ENCODE measurements at places on chromosomes 2 and 18. TPM values are rescaled to one million over a fixed set of nuclear protein-coding genes. Genes with fewer than 3 reads are reported as not detected.

DNA sequence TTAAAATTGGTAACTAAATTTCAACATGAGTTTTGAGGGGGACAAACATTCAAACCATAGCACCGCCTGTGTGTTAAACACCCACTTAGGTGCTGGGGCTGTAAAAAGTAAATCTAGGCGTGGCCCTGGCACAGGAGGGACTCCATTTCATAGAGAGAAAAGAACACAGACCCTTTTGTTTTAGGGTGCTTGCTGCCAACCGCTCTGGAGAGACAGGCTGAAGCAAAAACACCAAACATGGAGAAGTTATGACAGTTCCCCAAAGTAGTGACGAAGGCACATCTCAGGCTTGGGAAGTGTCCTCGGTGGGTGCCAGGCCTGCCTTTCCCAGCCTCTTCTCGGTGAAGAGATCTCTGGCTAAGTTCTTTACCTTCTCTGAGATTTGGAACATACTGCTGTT lies 5.1 kb downstream of the ACTG2 start:
- H3K36me3 ChIP-seq: no peaks in the 10 kb centered on the region
- no peak overlapping the region for H3K27ac ChIP-seq
- no peak overlapping the region for H3K4me3 ChIP-seq

ITGB1BP1 gene
- total RNA-seq: 31.3 TPM

DNA sequence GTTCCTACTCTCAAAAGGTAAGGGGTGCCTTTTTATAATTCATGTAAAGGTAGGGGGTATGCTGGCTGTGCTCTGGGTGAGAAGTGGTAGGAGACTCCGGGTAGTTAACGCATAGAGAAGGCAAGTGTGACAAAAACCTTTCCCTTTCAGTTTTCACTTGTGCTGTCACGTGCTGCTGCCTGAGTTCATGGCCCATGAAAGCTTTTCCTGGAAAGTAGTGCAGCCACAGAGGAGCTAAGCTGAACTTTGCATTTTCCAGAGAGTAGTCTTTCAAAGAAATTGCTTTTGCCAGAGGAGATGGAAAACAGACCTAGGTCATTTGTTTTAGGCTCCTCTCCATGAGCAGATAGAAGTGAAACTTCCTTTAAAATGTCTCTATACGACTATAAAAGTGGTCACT lies 44.7 kb downstream of the THSD7B start:
- no peaks in the 10 kb centered on the region for H3K27me3 ChIP-seq
- DNase-seq: no peak
- H3K36me3 ChIP-seq: no peaks in the 10 kb centered on the region
- no peaks in the 10 kb centered on the region for H3K4me1 ChIP-seq

LOXHD1 gene
- total RNA-seq: 29.6 TPM

ZFP36L2 gene
- 54.4 TPM for total RNA-seq

GRCh38 chr2:9388950-9389911 lies 34.1 kb downstream of the ITGB1BP1 start:
- no peaks in the 10 kb centered on the region for H3K4me1 ChIP-seq
- H3K36me3 ChIP-seq: no peaks in the 10 kb centered on the region
- no peak for DNase-seq
- no peaks in the 10 kb centered on the region for H3K27me3 ChIP-seq

DNA sequence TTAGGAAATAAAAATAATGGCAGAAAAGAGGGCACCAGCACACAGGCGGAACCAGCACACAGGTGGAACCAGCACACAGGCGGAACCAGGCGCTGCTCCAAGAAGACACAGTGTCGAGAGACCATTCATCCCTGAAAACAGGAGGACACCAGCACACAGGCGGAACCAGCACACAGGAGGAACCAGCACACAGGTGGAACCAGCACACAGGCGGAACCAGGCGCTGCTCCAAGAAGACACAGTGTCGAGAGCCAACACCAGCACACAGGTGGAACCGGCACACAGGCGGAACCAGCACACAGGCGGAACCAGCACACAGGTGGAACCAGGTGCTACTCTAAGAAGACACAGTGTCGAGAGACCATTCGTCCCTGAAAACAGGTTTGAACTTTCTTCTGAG lies 115.5 kb upstream of the TMEM18 start:
- no peak overlapping the region for H3K27ac ChIP-seq
- H3K27me3 ChIP-seq: no peaks in the 10 kb centered on the region
- H3K4me3 ChIP-seq: no peak overlapping the region
- peaks cover 7% of the 10 kb centered on the region for H3K4me1 ChIP-seq

DNA sequence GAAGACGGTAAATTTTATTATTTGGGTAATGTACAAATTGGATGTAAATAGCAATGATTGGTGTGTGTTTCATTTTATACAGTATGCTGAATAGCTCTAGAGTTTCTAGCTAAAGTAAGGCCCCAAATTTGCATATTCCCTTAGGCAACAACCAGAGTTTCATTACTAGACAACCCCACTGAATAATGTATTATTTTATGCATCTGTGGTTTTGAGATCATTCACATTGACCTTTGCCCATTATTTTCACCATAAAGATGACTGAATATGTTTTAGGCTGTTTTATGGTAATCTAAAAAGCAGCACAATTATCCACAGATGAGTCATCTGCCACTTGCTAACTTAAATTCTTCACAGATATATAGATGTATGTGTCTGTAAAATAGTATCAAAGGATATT lies 44.5 kb upstream of the C2orf74 start:
- no peaks in the 10 kb centered on the region for H3K27me3 ChIP-seq
- no peaks in the 10 kb centered on the region for H3K36me3 ChIP-seq
- H3K4me1 ChIP-seq: no peaks in the 10 kb centered on the region
- H3K4me3 ChIP-seq: no peak overlapping the region

GRCh38 chr2:60473546-60473945 lies 79.9 kb downstream of the BCL11A start:
- DNase-seq: no peak
- H3K27me3 ChIP-seq: no peaks in the 10 kb centered on the region
- no peak overlapping the region for H3K27ac ChIP-seq
- H3K36me3 ChIP-seq: no peaks in the 10 kb centered on the region
- no peak overlapping the region for H3K4me3 ChIP-seq
- no peaks in the 10 kb centered on the region for H3K4me1 ChIP-seq

ZNF396 gene
- total RNA-seq: 7.3 TPM

NXPH2 gene
- not detected for total RNA-seq

GRCh38 chr2:86336675-86337243 lies 667 bp downstream of the REEP1 start:
- no peak for DNase-seq
- peak overlapping the region; percentile 64 for H3K27ac ChIP-seq
- H3K4me1 ChIP-seq: peaks cover 28% of the 10 kb centered on the region
- no peaks in the 10 kb centered on the region for H3K27me3 ChIP-seq
- H3K36me3 ChIP-seq: no peaks in the 10 kb centered on the region
- H3K4me3 ChIP-seq: peak overlapping the region; percentile 77

LBX2 gene
- not detected for total RNA-seq

GRCh38 chr2:237201461-237202287 lies 116.0 kb downstream of the COPS8 start:
- H3K4me3 ChIP-seq: no peak overlapping the region
- H3K27ac ChIP-seq: no peak overlapping the region
- no peaks in the 10 kb centered on the region for H3K36me3 ChIP-seq
- peak; percentile 9 for DNase-seq
- no peaks in the 10 kb centered on the region for H3K4me1 ChIP-seq

- DNase-seq: no peak
- no peaks in the 10 kb centered on the region for H3K27me3 ChIP-seq
- no peaks in the 10 kb centered on the region for H3K4me1 ChIP-seq
- no peaks in the 10 kb centered on the region for H3K36me3 ChIP-seq
- no peak overlapping the region for H3K27ac ChIP-seq
- H3K4me3 ChIP-seq: no peak overlapping the region
Observed at GRCh38 chr2:25711675-25712354, 38.4 kb upstream of the DTNB start.

IL1A gene
- 21.4 TPM for total RNA-seq

GRCh38 chr2:101558740-101559525 lies 84.0 kb upstream of the RFX8 start:
- no peaks in the 10 kb centered on the region for H3K27me3 ChIP-seq
- H3K27ac ChIP-seq: no peak overlapping the region
- no peaks in the 10 kb centered on the region for H3K4me1 ChIP-seq
- no peaks in the 10 kb centered on the region for H3K36me3 ChIP-seq
- H3K4me3 ChIP-seq: no peak overlapping the region

RAB12 gene
- total RNA-seq: 52.0 TPM

DNA sequence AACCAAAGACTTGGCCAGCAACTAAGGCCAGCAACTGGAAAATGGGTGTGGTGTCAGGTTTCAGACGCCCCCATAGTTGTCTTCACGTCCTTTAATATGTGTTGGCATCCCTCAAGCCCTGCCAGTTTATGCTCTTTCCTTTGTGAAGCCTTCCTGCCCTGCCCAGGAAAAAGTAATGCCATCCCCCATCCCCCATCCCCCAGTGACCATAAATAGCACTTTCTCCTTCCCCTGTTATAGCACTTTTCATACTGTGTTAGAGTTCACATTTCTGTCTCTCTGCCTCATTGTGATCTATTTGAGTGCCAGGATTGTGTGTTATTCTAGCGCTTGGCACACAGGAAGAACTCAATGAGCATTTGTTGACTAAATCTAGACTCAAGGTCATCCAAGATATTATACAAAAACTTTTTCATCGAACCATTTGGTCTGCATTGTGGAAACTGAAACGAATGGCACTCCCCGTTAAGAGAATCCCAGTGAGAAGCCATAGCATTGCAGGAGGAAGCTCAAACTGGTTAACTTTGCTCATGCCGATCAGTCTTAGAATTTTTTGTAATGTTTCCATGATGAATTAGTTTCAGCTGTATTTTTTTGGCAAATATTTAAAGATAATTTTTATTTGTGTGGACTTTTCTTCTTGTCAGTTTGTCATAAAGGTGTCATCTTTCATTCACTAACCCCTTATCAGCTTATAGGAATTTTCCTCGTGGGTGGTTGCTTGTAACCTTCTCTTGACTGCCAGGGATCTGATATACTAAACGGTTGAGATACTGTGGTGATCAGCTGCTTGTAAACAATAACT lies 15.7 kb downstream of the CRIM1 start:
- H3K27ac ChIP-seq: peak overlapping the region; percentile 1
- H3K4me1 ChIP-seq: peaks cover 38% of the 10 kb centered on the region
- DNase-seq: no peak
- H3K36me3 ChIP-seq: no peaks in the 10 kb centered on the region
- H3K27me3 ChIP-seq: no peaks in the 10 kb centered on the region
- no peak overlapping the region for H3K4me3 ChIP-seq

DNA sequence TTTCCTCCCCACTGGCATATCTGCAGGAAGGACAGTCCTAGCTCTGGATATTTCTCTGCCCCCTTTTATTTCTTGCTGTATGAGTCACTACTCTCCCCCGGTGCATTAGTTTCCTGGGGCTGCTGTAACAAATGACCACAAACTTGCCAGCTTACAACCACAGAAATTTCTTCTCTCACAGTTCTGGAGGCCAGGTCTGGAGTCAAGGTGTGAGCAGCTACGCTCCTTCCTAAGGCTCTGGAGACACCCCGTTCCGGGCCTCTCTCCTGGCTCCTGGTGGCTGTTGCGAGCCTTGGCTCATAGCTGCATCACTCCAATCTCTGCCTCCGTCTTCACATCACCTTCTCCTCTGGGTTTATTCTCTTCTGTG lies 34.1 kb downstream of the PTPRM start:
- no peak overlapping the region for H3K4me3 ChIP-seq
- no peaks in the 10 kb centered on the region for H3K36me3 ChIP-seq
- no peaks in the 10 kb centered on the region for H3K27me3 ChIP-seq
- H3K4me1 ChIP-seq: no peaks in the 10 kb centered on the region

GRCh38 chr2:24745825-24746224 lies 47.4 kb downstream of the PTRHD1 start:
- no peak overlapping the region for H3K4me3 ChIP-seq
- H3K4me1 ChIP-seq: no peaks in the 10 kb centered on the region
- H3K27me3 ChIP-seq: no peaks in the 10 kb centered on the region
- DNase-seq: no peak
- no peaks in the 10 kb centered on the region for H3K36me3 ChIP-seq
- H3K27ac ChIP-seq: no peak overlapping the region

- H3K4me1 ChIP-seq: no peaks in the 10 kb centered on the region
- H3K27ac ChIP-seq: no peak overlapping the region
- no peak for DNase-seq
- no peaks in the 10 kb centered on the region for H3K36me3 ChIP-seq
- no peaks in the 10 kb centered on the region for H3K27me3 ChIP-seq
Observed at GRCh38 chr2:6139142-6139541, 447.0 kb downstream of the SOX11 start.

DNA sequence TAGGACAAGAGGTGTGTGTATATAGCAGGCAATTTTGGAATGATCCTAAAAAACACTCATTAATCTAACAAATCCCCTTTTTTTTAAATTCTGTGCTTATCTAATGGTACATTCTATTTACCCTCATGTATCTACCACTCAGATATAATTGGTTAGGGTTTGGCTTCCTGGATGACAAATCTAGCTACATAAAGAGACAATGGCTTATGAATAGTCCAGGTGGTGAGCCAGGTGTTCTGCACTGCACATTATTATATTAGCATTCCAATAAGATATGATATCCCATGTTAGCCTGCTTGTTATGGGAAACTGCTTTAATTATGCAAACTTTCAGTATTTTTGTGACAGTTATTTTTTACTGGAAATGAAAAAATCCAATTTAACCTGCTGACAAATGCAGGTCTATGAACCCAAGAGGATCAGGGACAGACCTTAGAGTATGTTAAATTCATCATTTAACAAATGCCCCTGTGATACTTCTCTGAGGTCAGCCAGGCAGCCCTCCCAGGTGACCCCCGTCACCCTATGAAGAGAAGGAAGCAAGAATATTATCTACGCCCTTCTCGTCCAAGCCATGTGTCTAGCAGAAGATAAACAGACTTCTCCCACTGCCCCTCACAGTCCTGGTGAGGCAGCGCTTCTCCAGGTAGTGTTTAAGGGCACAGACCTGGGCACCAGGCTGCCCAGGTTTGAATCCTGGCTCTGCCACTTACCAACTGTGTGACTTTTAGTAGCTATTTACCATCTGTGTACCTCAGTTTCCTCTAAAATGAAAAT lies 83.0 kb downstream of the ADD2 start:
- H3K4me3 ChIP-seq: no peak overlapping the region
- H3K27ac ChIP-seq: no peak overlapping the region
- no peak for DNase-seq
- no peaks in the 10 kb centered on the region for H3K4me1 ChIP-seq
- H3K36me3 ChIP-seq: no peaks in the 10 kb centered on the region

GREB1 gene
- 91.0 TPM for total RNA-seq

DNA sequence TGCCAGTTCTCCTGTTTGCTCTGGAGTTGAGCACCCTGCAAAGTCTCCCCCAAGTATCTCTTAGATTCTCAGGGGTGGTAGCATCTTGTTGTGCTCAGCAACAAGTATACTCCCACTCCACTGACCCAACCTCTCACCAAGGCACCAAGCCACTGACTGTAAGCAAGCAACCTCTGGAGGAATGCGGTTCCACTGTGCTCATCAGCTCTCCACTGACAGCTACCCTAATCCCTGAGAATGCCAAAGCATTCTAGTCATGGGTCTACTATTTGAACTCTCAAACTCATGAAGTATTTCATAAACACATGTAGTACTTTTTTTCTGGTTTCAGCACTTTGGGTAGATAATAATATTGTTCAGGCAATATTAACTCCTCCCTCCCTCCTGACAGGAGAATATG lies 170.0 kb downstream of the EPHA4 start:
- H3K4me1 ChIP-seq: no peaks in the 10 kb centered on the region
- DNase-seq: no peak
- H3K4me3 ChIP-seq: no peak overlapping the region
- H3K27ac ChIP-seq: no peak overlapping the region
